ENCODE measurements at places on chromosomes 7 and 10.

GRCh38 chr7:141460781-141461715 is 90.2 kb upstream of the AGK start:
- no peak for DNase-seq

- no peak for DNase-seq
Measured at GRCh38 chr7:115731796-115732471, 298.6 kb downstream of the TFEC start.

DNA sequence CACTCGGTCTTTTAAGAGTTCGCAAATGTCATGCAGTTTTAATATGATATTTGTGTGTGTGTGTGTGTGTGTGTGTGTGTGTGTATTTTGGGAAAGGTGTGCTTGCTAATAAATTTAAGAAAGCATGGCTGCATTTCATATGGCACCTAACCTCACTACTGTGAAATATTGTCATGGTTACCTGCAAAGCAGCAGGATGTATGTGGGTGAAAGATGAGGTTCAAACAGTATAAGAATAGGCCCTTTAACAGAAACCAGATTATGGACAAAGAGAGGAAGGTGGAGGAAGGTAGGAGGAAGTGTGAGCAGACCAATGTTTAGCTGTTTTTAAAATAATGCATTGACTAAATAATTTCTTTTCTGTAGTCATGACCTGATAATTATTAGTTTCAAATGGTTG is 73.5 kb upstream of the CACNA2D1 start:
- DNase-seq: no peak

GRCh38 chr7:130154131-130154500 is 51.1 kb downstream of the TMEM209 start:
- no peak for DNase-seq

DNA sequence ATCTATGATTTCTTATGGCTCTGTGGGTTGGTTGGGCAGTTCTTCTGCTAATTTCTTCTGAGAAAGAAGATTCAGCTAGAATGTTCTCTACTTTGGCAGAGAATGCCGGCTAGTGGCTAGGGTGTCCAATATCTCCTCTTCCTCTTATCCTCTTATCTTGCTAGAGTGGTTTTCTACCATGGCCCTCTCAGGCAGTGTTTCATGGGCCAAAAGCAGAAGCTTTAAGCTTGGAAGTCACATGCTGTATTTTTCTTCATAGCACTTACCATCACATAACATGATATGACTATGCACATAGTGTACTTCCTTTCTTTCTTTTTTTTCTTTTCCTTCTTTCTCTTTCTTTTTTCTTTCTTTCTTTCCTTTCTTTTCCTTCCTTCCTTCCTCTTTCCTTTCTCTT is 140.0 kb downstream of the ITGB8 start:
- no peak for DNase-seq

DNA sequence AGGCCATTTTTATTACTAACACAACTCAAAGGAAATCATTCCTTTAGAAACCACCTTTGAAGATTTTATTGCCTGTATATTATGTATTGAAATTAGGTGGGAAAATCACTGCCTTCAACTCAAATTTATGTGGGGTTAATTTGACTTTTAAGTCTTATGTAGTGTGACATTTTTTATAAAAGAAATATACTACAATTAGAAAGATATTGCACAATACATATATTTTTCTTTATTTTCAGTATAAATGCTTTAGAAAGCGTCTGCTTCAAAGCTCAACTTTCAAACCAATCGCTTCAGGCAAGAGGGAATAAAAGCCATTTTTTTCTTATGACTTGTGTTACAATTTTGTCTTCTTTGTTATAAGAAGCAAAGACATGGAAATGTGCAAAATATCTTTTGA is 337.4 kb upstream of the ZWINT start:
- DNase-seq: no peak

GRCh38 chr7:43112941-43113621 is 634 bp downstream of the HECW1 start:
- DNase-seq: peak; percentile 45

DNA sequence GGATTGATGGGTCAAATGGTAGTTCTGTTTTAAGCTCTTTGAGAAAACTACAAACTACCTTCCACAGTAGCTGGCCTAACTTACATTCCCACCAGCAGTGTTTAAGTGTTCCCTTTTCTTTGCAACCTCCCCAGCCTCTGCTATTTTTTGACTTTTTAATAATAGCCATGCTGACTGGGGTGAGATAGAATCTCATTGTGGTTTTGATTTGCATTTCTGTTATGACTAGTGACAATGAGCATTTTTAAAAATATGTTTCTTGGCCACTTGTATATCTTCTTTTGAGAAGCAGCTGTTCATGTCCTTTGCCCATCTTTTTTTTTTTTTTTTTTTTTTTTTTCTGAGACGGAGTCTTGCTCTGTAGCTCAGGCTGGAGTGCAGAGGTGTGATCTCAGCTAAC is 155.2 kb upstream of the BMPER start:
- DNase-seq: no peak

DNA sequence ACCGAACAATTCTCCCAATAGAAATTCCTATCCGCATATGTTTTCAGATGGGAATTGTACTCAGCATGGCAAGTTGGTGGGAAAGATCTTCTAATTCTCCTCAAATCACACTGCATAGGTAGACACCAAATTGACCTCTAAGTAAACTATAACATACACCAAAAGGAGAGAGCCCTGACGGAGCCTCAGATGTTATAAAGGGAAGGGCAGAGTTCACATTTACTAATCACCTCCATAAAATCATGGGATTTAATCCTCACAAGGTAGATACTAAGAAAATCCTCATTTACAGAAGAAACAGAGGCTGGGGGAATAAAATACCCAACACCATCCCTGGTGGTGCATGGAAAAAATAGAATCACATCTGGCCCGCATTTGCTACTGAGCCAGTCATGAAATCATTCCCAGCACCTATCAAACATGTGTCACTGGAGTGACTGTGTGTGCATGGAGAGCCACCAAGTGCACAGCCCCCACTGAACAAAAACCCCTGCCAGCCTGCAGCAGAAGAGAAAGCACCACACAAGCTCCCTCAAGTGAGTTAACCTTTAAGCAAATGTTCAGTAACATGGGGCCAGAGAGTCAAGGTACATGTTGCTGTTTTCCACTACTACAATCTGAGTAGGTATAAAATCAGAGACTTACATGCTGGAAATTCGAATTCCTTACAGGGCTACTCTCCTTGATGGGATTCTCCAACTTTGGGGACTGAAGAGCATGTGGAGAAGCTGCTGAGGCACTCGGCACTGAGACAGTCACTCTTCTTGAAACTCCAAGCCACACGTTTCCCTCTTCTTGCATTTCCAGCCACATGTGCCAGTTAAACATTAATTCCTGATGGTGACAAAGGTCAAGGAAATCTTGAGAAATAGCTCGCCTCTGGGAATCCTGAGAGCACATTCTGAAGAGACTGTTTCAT is at the start of gene DDC:
TSS of gene DDC (minus strand) at position 766 of the 919 bp plus-strand sequence. CDS start 21,320 bp downstream, outside the sequence.
- DNase-seq: no peak

DNA sequence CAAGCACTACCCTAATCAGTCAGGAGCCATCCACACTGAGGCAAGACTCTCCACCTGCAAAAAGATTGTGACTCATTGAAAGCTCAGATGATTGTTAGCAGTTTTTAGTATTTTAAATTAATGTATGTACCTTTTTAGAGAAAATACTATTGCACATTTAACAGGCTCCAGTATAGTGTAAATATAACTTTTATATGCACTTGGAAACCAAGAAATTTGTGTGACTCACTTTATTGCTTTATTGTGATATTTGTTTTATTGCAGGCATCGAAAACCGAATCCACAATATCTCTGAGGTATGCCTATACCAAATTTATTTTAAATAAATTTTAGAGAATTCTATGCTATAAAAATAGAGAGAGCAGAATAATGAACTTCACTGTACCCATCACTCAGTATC is 122.0 kb downstream of the TEX36 start:
- no peak for DNase-seq

DNA sequence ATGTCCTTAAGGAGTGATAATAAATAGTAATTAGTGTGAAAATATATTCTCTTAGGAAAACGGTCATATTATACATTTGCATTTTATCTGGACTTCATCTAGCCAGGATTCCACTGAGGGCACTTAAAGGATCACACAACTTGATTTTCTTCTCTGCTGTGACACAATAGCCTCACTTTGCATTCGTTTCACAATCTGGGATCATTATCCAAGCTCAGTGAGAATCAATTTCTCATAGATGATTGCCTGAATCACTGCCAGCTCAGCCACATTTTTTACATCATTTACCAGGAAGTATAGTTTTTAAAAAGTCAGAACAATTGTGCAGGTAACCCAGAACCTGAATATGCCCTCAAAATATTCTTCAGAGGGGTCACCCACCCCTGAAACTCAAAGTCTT is 68.9 kb downstream of the PTPRZ1 start:
- no peak for DNase-seq

DNA sequence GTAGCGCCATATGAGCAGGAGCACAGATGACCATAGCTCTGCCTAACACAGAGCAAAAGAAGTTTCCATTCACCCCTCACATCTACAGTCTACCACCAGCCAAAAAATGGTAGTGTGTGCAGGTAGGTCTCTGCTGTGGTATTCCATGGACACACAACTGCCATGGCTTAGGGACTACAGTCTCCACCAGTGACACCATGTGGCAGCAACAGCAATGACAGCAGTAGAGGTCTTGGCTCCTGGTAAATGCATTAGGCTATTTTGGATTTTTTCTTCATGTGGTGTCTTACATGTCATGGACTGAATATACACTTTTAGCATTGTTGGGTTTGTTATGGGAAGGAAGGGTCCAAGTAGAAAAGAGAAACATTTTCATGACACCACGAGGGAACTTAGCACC is 70.1 kb upstream of the CABCOCO1 start:
- no peak for DNase-seq

DNA sequence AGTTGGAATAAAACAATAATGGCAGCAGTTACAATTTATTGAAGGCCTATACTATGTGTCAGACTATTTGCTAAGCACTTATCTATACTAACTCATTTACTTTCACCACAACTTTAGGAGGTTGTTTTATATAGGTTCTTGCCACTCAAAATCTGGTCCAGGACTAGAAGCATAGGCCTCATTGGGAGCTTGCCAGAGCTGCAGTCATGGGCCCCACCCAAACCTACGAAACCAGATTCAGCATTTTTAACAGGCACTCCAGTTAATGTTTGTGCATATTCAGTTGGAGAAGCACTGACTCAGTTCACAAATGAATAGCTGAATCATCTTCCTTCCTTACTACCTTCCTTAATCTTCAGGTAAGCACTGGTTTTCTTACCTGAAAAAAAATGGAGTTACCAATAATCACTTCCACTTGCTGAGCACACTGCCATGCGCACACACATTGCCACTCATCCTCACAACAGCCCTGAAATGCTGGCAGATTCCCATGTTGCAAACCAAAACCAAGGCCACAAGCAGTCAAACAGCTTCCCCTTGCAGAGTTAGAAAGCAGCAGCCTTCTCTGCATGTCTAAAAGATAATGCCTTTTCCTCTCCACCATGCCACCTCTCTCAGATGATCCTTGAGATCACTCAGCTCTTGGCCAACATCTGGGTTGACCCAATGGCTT is 122.4 kb downstream of the SLC16A9 start:
- DNase-seq: no peak

- DNase-seq: no peak
Measured at GRCh38 chr10:33963729-33964128, 629.3 kb upstream of the NRP1 start.

DNA sequence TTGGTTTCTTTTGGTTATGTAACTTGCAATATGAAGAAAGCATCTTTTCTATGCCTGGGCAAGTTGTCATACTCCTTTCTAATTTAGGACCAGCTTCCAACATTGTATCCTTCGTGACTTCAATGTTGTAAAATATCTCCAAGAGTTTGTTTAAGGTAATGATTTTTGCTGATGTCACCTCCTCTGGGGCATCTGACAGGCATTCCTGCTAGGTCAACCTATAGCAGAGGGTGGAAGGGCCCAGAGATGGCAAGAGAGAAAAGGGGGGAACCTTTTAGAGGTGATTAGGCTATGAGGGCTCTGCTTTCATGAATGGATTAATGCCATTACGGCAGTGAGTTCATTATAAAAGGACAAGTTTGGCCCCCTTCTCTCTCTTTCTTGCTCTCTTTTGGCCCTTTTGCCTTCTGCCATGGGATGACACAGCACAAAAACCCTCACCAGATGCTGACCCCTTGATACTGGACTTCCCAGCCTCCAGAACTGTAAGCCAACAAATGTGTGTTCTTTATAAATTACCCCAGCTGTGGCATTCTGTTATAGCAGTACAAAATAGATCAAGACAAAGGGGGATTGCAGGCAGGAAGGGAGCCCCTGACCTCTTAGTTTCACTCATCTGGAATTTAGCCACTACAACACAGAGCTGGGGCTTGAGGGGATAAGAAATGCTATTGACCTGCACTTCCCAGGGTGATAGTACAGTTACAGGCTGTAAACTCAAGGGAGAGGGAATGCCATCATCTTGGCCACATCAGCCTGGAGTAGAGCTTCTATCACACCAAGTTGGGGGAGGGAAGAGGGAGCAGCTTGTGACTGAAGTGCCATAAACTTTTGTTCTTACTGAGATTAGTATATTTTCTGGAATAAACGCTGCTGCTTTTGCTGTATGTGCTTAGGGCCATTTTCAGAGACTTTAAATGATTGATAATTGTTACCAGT is 195.9 kb downstream of the CFTR start:
- DNase-seq: no peak

DNA sequence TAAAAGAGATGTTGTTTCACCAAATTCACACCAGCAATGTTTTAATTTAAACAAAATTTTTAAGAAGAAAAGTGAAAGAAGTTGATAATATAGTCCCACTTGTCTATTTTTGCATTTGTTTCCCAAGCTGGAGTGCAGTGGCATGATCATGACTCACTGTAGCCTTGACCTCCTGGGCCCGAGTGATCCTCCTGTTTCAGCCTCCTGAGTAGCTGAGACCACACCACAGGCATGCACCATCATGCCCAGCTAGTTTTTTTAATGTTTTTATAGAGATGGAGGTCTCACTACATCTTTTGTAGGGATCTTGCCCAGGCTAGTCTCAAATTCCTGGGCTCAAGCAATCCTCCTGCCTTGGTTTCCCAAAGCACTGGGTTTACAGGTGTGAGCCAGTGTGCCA is 14.1 kb upstream of the NDUFA5 start:
- DNase-seq: no peak

DNA sequence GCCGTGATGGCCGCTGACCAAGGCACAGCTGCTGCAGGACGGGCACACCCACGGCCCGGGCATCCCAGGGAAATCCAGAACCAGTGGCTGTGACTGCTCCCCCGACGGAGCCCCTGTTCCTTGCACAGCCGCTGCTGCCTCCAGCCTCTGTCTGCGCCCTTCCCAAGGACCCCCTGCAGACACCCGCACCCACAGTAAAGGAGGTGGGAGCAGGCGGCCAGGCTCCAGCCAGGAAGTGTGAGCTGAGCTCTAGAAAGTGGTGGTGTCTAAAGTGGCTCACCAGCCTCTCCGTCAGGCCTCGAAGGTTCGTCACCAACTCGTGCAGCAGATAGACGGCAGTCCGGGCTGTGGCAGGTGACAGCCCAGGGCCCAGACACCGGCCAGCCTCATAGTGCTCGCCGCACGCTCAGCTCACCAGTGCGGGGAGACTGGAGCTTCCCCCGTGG is 306.7 kb downstream of the DNAJB6 start:
- DNase-seq: no peak

Measured in HTR-8/SVneo (cell line).